Left ventricle myocardium inferior (tissue), 1 donor: ENCODE measurements at places on chromosomes 6 and 20. TPM values are rescaled to one million over a fixed set of nuclear protein-coding genes. Genes with fewer than 3 reads are reported as not detected.

The NCOA7 gene
- total RNA-seq: 10.3 TPM

The PLA2G7 gene
- total RNA-seq: 0.16 TPM

The ZNF311 gene
- 0.36 TPM for total RNA-seq

The BPI gene
- total RNA-seq: not detected

The BMP2 gene
- total RNA-seq: 2.4 TPM

The SLC17A2 gene
- total RNA-seq: not detected

The SCGN gene
- total RNA-seq: 1.6 TPM

The MAD2L1BP gene
- total RNA-seq: 27.6 TPM

The METTL24 gene
- total RNA-seq: 1.2 TPM

The GSTA2 gene
- total RNA-seq: not detected

The SGK2 gene
- total RNA-seq: 0.30 TPM

The KCNK5 gene
- total RNA-seq: 0.47 TPM

The SAPCD1 gene
- total RNA-seq: not detected

The MRAP2 gene
- 0.16 TPM for total RNA-seq

The BTNL2 gene
- not detected for total RNA-seq

The C6orf163 gene
- total RNA-seq: 1.6 TPM

The GTSF1L gene
- not detected for total RNA-seq

The DEFB125 gene
- total RNA-seq: not detected

The C6orf136 gene
- 57.3 TPM for total RNA-seq

The KCNG1 gene
- total RNA-seq: 0.30 TPM

The RAET1E gene
- total RNA-seq: 0.19 TPM

The THBD gene
- 13.8 TPM for total RNA-seq

The GJA10 gene
- total RNA-seq: not detected

The RBL1 gene
- 4.7 TPM for total RNA-seq

The PSORS1C2 gene
- total RNA-seq: not detected

The LY6G6F gene
- total RNA-seq: not detected

The ME1 gene
- 22.3 TPM for total RNA-seq

The TRIM10 gene
- total RNA-seq: not detected

The ACTL10 gene
- 0.22 TPM for total RNA-seq

The ANGPT4 gene
- total RNA-seq: 0.05 TPM

The OR2J2 gene
- total RNA-seq: not detected

The FAM209B gene
- total RNA-seq: 0.47 TPM

The FABP7 gene
- not detected for total RNA-seq

The GNAS-AS1 gene
- 0.25 TPM for total RNA-seq

The CST5 gene
- total RNA-seq: not detected

The ZSCAN23 gene
- total RNA-seq: 1.5 TPM

The SMIM13 gene
- total RNA-seq: 12.3 TPM

The WFDC5 gene
- total RNA-seq: not detected
